ENCODE measurements at places on chromosomes 2 and 18.

DNA sequence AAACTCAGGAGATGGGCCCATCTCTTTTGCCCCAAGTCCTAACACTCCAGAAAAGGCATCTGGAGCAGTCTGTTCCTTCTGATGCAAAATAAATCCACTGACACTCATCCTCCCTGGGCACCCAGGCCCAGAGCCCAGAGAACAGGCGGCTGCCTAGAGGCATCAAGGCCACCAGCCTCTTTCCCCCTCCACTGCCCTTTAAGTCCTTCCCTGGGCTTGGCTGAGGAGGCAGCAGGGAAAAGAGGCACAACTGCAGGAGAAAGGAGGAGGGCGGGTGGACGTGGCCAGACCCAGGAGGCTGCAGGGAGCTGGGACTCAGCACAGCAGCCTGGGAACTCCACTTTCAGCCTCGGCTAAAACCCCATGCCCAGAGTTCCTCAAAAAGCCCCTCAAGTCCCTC, 99.7 kb upstream of the ID2 start:
- DNase-seq: peak; percentile 39

- DNase-seq: no peak
These were observed 34.7 kb downstream of the ANKRD29 start for GRCh38 chr18:23627970-23628369.

DNA sequence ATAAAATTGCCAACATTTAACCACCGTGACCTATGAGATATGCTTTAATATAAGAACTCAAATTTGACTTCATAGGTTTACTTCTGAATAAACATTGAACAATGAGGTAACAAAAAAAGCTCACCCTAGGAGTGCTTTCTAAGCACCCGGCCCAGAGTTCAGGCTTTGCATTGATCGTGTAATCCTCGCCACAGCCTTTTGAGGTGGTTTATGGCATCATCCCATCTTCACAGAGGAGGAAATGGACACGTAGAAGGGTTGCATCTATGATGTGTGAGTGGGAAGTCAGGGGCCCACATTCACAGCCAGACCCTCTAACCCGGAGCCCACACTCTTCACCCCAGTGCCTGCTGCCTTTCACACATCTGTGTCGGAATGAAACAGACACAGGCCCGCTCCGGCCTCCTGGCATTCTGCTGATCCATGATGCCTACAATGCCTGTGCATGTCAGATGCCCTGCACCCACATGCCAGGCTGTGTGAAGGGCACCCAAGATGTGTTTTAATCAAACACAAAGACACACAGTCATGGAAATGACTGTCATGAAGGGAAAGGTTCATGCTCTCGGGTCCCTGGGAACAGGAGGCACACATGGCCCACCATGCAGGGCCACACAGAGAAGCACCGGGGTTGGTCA, 48.6 kb upstream of the RPL31 start:
- DNase-seq: no peak

- DNase-seq: no peak
These were observed 78.9 kb downstream of the NRXN1 start for GRCh38 chr2:50953021-50953420.

DNA sequence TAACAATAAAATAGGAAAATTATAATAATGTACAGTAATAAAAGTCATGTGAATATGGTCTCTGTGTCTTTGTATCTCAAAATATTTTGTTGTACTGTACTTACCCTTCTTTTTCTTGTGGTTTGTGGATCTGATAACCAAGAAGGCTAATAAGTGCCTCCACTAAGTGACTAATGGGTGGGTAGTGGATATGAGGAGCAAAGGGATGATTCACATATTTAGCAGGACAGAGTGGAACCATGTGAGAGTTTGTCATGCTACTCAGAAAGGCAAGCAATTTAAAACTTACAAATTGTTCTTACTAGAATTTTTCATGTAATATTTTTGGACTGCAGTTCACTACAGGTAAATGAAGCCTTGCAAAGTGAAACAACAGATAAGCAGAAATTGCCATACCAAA, 1241.2 kb upstream of the CDH2 start:
- no peak for DNase-seq

GRCh38 chr2:10772868-10773215, 39.7 kb downstream of the PDIA6 start:
- DNase-seq: no peak

DNA sequence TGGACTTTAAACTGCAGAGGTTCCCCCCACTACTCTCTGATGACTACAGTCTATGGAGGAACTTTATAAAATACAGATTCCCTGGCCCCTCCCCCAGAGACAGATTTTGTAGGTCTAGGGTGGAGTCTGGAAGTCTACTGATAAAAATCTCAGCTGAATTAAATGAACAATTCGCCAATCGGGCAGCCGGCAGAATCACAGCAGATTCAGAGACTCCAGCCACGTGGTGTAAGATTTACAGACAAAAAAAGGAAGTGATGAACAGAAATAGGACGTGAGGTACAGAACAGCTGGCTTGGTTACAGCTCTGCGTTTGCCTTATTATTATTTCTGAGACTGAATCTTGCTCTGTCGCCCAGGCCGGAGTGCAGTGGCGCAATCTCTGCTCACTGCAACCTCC, 21.4 kb upstream of the MTA3 start:
- DNase-seq: no peak

GRCh38 chr18:76791106-76791505, 31.3 kb upstream of the ZNF236 start:
- DNase-seq: no peak

DNA sequence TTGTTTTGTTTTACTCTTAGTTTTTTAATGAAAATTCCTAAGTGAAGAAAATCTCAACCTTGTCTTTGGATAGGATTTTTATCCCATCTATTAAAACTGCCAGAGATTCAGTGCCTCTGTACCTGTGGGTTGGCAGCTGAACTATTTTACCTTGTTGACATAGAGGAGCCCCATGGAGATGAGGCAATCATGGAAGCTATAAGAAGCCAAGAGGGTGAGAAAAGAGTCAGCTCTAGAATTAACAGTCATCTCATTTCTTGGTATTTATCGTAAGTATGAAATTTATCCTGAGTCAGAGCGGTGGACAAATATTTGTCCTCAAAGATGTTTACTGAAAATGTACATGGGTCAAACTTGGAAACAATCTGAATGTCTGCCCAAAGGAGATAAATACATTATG, 35.8 kb upstream of the PGAP1 start:
- no peak for DNase-seq

GRCh38 chr2:175815537-175815936, 186.5 kb downstream of the LNPK start:
- DNase-seq: no peak

DNA sequence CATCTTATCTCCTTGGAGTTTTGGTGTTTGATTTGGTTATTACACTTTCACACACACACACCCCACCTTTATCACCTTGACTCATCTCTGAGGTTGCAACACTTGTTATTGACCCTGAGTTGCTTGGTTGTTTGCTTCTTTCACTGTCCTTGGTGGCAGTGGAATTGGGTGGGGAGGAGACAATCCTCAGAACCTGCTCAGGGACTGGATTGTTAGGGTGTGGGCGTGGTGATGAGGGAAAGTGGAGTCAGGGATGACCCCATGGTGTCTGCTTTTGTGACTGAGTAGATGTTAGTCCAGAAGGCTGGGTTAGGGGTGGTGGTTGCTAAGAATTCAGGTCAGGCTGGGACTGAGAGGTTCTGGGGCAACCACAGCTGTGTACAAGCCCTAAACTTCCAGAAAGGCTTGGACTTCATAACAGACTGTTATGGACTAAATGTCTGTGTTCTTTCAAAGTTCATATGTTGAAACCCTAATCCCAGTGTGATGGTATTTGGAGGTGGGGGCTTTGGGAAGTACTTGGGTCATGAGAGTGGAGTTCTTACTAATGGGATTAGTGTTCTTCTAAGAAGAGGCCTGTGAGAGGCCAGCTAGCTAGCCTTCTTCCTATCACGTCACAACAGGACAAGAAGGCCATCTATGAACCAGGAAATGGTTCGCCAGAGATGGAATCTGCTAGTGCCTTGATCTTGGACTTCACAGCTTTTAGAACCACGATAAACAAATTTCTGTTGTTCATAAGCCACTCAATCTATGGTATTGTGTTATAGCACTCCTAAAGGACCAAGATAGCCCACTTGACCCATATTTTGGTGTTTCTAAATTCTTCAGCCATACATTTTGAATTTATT, 3.4 kb upstream of the DIS3L2 start:
- no peak for DNase-seq

DNA sequence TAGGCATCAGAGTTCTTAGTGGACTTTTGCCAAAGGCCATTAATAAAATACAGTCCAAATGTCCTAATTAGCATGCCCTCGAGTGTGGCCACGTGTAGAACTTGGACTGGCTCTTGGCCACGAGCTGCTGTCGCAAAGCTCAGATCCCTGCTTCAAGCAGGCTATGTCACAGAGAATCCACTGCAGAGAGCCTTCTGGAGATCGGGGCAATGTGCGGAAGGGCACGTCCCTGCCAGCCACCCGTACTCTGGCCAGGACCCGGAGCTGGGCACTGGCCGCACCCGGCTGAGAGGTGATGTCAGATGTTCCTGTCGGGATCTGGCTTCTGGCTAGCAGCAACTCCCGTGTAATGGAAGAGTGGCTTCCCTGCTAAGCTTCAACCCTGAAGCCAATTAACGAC, 432.7 kb upstream of the ID2 start:
- DNase-seq: no peak

- peak; percentile 75 for DNase-seq
These were observed 96.5 kb upstream of the SERTAD2 start for GRCh38 chr2:64750001-64750816.

DNA sequence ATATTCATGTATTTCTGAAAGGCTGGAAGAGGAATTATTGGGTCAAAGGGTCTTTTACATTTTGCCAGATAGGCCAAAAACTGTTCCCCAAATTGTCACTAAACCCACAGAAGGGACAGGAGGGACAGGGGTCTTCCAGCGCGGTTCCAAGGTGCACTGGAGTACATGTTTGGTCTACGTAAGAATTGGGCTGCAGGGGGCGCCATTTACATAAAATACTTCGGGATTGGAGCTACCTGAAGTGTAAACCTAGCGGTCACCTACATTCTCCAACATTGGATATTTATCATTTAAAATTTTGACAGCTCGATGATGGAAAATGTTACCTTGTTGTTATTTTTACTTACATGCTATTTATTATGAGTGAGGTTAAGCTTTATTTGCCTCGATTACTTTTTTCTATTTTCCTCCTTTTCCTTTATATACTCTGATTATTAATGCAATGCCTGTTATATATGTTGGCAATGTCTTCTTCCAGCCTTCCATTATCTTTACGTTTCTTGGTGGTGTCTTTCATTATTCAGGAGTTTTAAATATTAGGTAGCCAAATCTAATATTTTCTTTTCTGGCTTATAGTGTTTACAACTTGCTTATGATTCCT, 43.0 kb upstream of the RAB6C start:
- no peak for DNase-seq

DNA sequence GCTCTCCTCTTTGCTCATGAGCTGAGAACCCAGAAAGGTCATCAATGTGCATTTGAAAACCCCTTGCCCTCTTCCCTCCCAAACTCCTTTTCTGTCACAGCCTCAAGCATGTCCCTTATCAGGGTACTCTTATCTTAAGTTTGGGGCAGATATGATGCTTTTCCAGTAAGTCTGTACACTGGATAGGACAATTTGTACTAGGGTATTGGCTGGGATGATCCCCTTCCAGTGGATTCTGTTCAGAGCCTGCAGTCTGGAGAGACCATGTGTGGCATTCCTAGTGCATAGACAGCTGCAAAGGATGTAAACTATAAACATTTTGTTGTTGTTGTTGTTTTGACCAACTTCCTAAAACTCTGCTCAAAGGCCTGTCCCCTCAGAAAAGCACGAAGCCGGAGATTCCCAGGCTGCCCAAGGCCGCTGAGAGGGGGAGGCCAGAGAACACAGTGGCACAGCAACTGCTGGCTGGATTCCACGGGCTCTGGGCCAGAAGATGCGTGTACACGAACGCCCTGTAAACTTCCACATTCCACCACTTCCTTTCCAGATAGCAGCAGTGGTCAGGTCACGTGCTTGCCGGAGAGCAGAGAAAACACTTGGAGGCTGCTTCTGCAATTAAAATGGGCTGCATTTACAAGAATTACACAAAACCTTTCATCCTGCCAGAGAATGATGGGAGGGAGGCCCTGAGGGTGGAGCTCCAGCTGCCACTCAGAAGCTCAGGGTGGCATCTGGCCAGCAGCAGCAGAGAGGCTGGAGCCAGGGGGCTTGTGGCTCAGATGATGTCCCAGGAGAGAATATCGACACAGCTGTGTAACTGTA, 42.1 kb downstream of the BMP10 start:
- peak; percentile 96 for DNase-seq

GRCh38 chr2:12197133-12197532, 450.7 kb downstream of the LPIN1 start:
- DNase-seq: no peak

DNA sequence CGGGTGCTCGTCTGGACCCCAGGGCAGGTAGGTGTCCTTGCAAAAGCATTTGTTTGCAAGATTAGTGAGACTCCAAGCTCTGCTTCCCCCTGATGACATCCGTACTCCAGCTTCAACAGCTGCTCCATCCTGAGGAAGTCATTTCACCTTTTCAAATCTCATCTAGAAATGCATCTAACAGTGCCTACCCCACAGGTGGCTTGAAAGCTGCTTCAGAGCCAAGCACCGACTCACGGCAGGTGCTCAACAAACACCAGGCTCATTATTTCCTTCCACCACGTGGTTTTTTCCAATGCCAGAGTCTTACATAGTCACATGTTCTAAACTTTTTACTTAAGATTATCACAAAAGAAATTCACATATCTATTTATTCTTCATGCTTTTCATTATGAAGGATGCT, 31.9 kb downstream of the CNGA3 start:
- no peak for DNase-seq

DNA sequence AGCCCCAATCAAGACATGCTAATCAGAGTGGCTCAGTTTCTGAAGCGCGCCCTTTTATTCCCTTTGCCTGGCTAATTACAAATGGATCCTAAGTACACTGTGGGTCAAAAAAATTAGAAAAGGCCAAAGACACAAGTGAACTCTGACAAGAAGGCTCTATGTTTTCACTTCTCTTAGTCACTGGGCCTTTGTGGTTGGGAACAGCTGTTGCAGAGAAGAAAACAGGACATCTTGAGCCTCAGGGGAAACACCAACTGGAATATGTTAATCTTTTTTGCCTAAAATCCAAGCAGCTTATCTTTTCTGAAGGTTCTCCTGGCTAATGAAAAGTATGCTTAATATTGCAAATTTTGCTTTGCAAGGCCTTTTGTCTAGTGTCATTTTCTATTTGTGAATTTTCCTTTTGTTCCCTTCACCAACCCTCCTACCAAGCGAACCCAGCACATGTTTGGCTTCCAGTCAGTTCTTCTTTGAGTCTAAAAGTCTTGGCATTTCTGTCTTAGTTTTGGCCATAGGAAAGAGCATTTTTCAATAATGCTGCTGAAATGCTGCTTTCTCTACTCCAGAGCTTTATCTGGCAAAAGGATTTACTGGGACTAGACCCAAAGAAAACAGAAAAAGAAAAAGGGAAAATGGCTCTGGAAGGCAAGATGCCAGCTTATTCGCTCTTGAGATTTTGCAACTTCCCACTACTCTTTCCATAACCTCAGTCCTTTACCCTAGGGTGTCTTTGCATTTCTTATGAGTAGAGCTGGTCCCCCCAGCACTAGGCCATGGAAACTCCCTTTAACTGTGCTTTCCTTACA, 440.2 kb upstream of the ST6GAL2 start:
- DNase-seq: no peak

GRCh38 chr18:72999971-73000607, 132.3 kb upstream of the NETO1 start:
- DNase-seq: no peak

All from ureter (tissue), 1 donor.